ENCODE measurements at places on chromosomes 4 and X. TPM values are rescaled to one million over a fixed set of nuclear protein-coding genes. Genes with fewer than 3 reads are reported as not detected.

DNA sequence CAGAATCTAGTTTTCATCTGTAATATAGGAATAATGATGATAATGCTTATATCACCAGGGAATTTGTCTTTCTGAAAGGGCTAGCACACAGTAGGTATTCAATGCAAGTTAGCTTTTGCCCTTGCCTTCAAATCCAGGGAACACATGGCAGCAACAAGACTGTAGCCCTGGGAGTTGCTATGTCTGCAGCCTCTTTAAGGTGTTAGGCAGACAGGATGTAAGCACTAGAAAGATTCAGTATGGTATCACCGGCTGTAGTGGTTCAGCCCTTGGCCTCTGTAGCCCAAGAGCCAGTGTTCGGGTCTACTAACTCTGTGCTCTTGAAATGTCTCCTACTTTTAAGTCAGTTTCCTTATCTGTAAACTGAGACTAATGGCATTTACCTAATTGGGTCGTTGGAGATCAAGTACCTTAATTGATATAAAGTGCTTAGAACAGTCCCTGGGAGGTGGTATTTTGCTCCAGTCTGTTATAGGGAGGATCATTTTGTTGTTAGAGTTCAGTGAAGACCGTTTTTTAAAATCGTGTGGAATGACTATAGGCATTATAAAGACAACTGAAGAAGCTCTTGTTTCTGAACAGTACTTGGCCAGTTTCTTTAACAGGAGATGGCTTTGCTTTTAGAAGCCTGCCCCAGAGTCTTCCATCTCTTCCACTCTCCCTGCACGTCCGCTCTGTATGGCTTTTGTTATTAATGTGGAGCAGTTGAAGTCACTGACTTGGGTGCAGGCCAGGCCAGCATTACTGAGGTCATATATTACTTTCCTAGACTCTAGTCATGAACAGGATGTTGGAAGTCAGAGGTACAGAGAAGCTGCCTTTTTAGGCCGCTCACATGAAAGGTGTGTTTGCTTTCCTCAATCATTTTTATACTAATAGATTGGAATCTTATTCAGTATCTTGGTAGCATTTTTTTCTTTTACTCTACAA, 44.8 kb downstream of the GAB1 start:
- no peak overlapping the region for H3K4me3 ChIP-seq
- H3K27me3 ChIP-seq, result no peaks in the 10 kb centered on the region
- no peak for DNase-seq
- no peaks in the 10 kb centered on the region for H3K4me1 ChIP-seq

GRCh38 chr4:105587841-105588240, 35.4 kb downstream of the ARHGEF38 start:
- no peaks in the 10 kb centered on the region for H3K36me3 ChIP-seq
- no peak overlapping the region for H3K27ac ChIP-seq
- no peak overlapping the region for H3K4me3 ChIP-seq
- no peak for DNase-seq
- H3K27me3 ChIP-seq, result no peaks in the 10 kb centered on the region
- no peaks in the 10 kb centered on the region for H3K4me1 ChIP-seq

Gene GABRE
- total RNA-seq, result not detected

Gene DIPK2B
- total RNA-seq, result not detected

GRCh38 chrX:15877380-15877779, 22.8 kb upstream of the AP1S2 start:
- no peaks in the 10 kb centered on the region for H3K4me1 ChIP-seq
- no peak for DNase-seq
- H3K36me3 ChIP-seq, result no peaks in the 10 kb centered on the region
- no peak overlapping the region for H3K4me3 ChIP-seq
- no peak overlapping the region for H3K27ac ChIP-seq
- H3K27me3 ChIP-seq, result no peaks in the 10 kb centered on the region

Gene CSN1S1
- not detected for total RNA-seq

Gene SPATA4
- total RNA-seq, result not detected

DNA sequence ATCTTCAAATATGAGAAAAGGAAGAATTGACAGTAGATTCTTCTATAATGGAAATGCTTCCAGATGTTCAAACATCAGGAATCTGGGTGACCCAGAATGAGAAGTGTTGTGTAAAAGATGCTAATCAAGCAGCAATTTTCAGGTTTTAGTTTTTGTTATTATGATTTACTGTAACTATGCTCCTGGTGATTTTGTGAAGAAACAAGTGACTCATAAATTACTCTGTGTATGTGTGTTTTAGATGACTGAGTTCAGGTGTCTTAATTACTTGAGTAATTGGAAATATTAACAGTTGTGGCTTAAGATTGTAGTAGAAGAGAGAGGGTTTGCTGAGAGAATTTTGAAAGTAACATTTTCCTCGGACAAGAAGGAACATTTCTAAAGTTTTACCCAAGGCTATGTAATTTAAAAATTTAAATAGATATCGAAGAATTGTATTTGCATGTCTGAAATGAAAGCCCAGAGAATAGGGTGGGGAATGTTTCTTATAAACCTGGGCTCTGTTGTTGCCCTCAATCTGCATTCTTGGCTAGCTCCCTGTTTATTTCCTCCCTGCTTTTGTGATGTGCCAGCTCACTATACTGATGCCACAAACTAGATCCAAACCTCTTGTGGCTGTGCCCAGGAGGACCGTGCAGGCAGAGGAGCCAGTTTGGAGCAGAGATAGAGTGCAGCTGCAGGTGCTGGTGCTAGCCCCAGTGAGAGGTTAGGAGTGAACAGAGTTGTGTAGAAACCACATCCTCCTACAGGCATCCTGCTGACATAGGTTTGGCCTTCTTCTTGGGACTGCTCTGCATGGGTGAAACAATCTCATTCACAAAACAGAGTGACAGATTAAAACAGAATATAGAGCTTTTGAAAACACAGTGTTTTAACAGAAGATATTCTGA, 25.4 kb upstream of the TNIP3 start:
- no peaks in the 10 kb centered on the region for H3K27me3 ChIP-seq
- peak overlapping the region; percentile 49 for H3K4me3 ChIP-seq
- no peaks in the 10 kb centered on the region for H3K36me3 ChIP-seq

- H3K4me3 ChIP-seq, result no peak overlapping the region
- no peaks in the 10 kb centered on the region for H3K36me3 ChIP-seq
Measured at GRCh38 chrX:110257889-110258288, 60.0 kb downstream of the AMMECR1 start.

Gene GSX2
- not detected for total RNA-seq

GRCh38 chr4:170089274-170089667, 485 bp downstream of the AADAT start:
- H3K36me3 ChIP-seq, result no peaks in the 10 kb centered on the region
- H3K27ac ChIP-seq, result no peak overlapping the region
- no peak overlapping the region for H3K4me3 ChIP-seq
- DNase-seq, result no peak

DNA sequence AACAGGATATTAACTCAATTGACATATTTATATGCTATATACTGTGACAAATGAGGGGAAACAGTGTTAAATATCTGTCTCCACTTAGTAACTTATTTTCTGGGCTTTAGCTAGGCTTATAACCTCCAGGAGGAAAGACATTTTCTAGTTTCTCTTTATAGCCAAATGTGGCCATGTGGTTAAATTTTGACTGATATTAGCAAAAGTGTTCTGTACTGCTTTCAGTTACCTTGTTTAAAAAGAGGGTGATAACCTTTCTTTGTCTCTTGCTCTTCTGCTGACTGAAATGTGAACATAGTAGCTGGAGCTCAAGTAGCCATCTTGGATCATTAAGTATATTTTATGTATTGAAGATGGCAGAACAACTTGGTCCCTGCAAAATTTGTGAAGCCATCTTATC, 253.7 kb downstream of the PDHA2 start:
- DNase-seq, result no peak
- H3K4me1 ChIP-seq, result no peaks in the 10 kb centered on the region
- H3K27ac ChIP-seq, result no peak overlapping the region
- no peaks in the 10 kb centered on the region for H3K36me3 ChIP-seq
- no peaks in the 10 kb centered on the region for H3K27me3 ChIP-seq

Gene FGF16
- total RNA-seq, result not detected

DNA sequence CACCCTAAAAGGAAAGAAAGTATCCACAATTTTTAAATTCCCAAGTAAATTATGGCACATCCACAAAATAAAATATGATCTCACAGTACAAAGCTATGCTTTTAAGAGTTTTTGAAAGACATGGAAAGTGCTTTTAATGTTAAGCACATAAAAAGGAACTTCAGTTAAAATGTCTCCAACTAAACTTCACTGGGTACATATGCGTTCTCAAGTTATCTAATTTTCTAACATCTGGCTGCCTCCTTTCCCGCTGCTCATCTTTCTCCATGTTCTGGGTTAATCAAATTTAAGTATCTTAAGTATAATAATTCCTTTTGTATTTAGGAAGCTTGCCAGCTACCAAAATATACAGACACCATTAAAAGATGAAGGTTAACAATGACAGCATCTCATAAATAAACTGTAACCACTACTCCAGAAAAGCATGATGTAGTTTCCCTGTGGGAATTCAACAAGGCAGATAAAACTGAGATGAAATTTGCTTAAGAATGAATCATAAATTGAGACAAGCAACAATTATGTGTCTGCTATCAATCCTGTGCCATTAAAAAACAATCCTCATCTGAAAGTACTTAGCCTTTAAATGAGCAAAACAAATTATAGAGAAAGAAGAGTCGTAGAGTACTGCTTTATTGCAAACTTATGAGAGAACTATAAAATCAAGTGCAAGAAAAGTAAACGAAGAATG, 25.1 kb downstream of the PRSS12 start:
- H3K4me1 ChIP-seq, result no peaks in the 10 kb centered on the region
- H3K36me3 ChIP-seq, result no peaks in the 10 kb centered on the region
- no peaks in the 10 kb centered on the region for H3K27me3 ChIP-seq
- no peak for DNase-seq

Gene HS3ST1
- 0.35 TPM for total RNA-seq

Gene PLP2
- total RNA-seq, result 95.2 TPM

DNA sequence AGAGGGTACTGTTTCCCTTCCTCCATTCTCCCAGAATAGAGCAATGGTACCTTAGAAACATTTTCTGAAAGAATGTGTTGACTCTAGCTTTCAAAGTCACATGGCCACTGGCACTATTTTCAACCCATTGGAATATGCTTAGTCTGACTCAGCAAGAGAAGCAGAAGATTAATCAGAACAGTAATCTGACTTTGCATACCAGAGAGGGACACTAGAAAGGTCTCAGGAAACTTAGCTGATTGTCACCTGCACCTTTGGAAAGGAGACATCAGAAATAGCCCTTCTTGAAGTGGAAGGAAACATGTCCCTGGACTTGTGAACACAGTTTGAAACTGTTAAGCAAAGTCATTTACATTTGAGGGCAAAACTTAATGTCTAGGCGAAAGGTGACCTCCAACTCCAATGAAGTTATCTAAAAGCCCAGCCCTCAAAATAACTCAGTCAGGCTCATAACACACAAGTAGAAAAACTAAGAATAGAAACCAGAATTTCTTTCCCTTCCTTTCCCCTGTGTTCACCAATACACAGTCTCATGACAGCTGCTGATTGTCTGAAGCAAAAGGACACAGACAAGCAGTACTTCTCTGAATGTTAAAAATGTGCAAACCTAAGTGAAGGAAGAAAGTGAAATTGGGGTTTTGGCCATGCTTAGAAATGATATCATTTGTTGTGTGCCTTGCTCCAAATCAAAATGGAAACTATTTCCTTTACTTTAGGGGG, 270.8 kb downstream of the GRIA3 start:
- no peaks in the 10 kb centered on the region for H3K27me3 ChIP-seq
- no peaks in the 10 kb centered on the region for H3K36me3 ChIP-seq
- no peak for DNase-seq
- H3K27ac ChIP-seq, result no peak overlapping the region
- no peaks in the 10 kb centered on the region for H3K4me1 ChIP-seq
- H3K4me3 ChIP-seq, result no peak overlapping the region

Gene WDR1
- total RNA-seq, result 409 TPM

Gene SCRG1
- total RNA-seq, result not detected

GRCh38 chr4:11155208-11155867, 273.4 kb downstream of the HS3ST1 start:
- no peak for DNase-seq
- H3K36me3 ChIP-seq, result no peaks in the 10 kb centered on the region
- H3K27ac ChIP-seq, result no peak overlapping the region
- H3K4me1 ChIP-seq, result no peaks in the 10 kb centered on the region
- no peaks in the 10 kb centered on the region for H3K27me3 ChIP-seq

GRCh38 chrX:39728852-39729598, 368.7 kb downstream of the BCOR start:
- H3K27ac ChIP-seq, result no peak overlapping the region
- H3K4me3 ChIP-seq, result no peak overlapping the region
- DNase-seq, result no peak
- H3K4me1 ChIP-seq, result peaks cover 3% of the 10 kb centered on the region
- H3K36me3 ChIP-seq, result no peaks in the 10 kb centered on the region

Gene USP51
- 1.6 TPM for total RNA-seq

Gene FAM120C
- 9.0 TPM for total RNA-seq

GRCh38 chr4:752196-752861, 46.7 kb downstream of the PCGF3 start:
- peaks cover 11% of the 10 kb centered on the region for H3K36me3 ChIP-seq
- H3K4me1 ChIP-seq, result no peaks in the 10 kb centered on the region
- DNase-seq, result no peak
- H3K27ac ChIP-seq, result no peak overlapping the region
- no peak overlapping the region for H3K4me3 ChIP-seq

- no peaks in the 10 kb centered on the region for H3K4me1 ChIP-seq
- H3K27ac ChIP-seq, result no peak overlapping the region
- no peaks in the 10 kb centered on the region for H3K36me3 ChIP-seq
- no peaks in the 10 kb centered on the region for H3K27me3 ChIP-seq
- H3K4me3 ChIP-seq, result no peak overlapping the region
- DNase-seq, result no peak
Measured at GRCh38 chrX:9874483-9874882, 88.3 kb downstream of the SHROOM2 start.

- no peak overlapping the region for H3K27ac ChIP-seq
- no peak overlapping the region for H3K4me3 ChIP-seq
- no peak for DNase-seq
- no peaks in the 10 kb centered on the region for H3K4me1 ChIP-seq
Measured at GRCh38 chrX:72201836-72202536, 20.4 kb downstream of the PIN4 start.

Gene LEF1
- 55.1 TPM for total RNA-seq

DNA sequence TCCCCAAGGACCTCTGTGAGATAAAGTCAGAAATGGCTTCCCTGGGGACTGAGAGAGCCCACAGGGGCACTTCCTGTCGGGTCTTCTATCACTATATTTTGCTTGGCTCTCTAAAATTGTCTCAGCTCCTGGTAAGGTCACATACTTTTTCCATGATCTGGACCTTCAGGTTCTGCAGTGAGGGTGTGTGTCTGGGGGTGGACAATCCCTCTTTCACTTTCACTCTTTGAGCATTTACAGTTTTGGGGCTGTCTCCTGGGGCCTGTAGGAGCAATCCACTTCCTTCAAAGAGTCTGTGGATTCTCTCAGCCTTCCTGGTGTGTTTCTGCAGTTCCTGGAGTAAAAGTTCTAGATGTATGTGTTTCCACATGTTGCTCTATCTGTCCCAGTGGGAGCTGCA, 335.7 kb downstream of the FSTL5 start:
- H3K36me3 ChIP-seq, result no peaks in the 10 kb centered on the region
- DNase-seq, result no peak
- no peak overlapping the region for H3K4me3 ChIP-seq
- H3K27me3 ChIP-seq, result no peaks in the 10 kb centered on the region
- no peak overlapping the region for H3K27ac ChIP-seq
- no peaks in the 10 kb centered on the region for H3K4me1 ChIP-seq

Gene PABPC5
- not detected for total RNA-seq

- no peak overlapping the region for H3K4me3 ChIP-seq
- H3K27me3 ChIP-seq, result no peaks in the 10 kb centered on the region
- no peak for DNase-seq
- H3K36me3 ChIP-seq, result no peaks in the 10 kb centered on the region
- no peaks in the 10 kb centered on the region for H3K4me1 ChIP-seq
Measured at GRCh38 chr4:6290769-6291547, 21.3 kb downstream of the WFS1 start.

Gene SLIT2
- total RNA-seq, result not detected

Gene GNRHR
- total RNA-seq, result not detected

Gene SPATA18
- total RNA-seq, result 0.31 TPM

Gene NUP62CL
- total RNA-seq, result 2.6 TPM

Gene BTK
- 0.60 TPM for total RNA-seq

Data from CD8-positive, alpha-beta memory T cell (primary cell).